NB4 (cell line): ENCODE measurements at places on chromosomes 3 and 15.

GRCh38 chr3:182487143-182487542 is 306.2 kb upstream of the ATP11B start:
- no peak for DNase-seq

DNA sequence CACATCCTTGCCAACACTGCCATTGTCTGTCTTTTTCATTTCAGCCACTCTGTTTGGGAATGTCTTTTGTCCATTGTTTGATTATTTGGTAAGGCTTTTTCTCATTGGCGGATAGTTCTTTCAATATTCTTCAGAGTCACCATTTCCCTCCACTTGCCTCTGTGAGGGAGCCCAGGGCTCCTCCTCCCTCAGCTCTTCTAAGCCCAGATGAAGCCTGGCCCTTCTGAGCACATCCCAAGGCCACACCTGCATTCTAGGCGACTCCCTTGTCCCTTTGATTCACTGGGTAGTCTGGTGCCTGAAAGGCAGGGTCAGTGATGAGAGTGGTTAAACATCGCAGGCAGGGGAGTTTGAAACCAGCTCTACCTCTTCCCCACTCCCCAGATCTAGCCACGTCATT is 12.4 kb upstream of the LTF start:
- no peak for DNase-seq

GRCh38 chr3:66073464-66074141 is 34.9 kb upstream of the MAGI1 start:
- peak; percentile 37 for DNase-seq

- no peak for DNase-seq
Measured at GRCh38 chr15:73941871-73942635, 15.8 kb downstream of the LOXL1 start.

- DNase-seq: no peak
Measured at GRCh38 chr15:40870716-40871115, 3.3 kb downstream of the RHOV start.

DNA sequence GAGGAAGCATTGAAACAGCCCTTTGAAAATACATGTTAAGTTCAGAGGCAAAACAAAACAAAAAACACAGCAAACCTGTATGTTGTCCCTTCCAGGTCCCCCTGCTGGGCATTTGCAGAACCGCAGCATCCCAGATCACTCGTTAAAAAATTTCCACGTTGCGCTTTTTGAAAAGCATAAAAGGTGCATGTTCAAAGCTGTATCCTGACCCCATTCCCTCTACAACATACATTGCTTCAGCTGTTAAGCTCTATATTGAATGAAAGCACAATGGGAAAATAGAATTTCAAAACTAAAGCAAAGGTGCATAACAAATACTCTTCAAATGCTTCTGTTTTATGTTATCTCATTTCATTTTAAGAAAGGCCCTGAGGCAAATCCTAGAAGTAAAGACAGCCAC is 328.3 kb downstream of the THSD4 start:
- DNase-seq: peak; percentile 39

DNA sequence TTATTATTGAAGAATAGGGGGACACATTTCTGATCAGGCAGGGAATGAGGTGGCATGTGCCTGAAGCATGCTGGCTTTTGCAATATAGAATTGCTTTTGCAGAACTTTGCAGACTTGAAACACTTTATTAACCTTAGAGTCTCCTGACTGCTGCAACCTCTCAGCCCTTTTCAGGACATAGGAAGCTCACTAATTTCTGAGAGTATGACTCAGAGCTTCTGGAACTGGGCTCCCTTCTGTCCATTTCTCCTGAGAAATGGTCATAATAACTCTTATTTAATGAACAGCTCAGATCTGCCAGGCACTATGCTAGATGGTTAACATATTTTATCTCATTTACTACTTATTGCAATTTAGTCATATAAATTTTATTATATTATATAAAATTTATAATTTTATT is 38.6 kb upstream of the DGKG start:
- no peak for DNase-seq

DNA sequence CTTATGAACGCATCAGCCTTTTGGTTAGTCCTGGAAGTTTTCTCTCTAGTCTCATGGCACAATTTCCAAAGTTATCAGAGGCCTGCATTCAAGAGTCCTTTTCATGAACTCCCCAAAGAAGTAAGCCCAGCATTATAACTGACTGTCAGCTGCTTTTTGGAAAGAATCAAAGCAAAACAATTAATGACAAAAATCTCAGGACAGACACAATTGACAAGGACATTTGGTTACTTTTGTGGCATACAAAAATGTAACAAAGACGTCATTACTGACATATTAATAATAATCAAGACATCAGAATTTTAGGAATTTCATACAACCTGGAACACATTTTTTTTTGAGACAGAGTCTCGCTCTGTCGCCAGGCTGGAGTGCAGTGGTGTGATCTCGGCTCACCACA is 21.2 kb downstream of the KATNBL1 start:
- DNase-seq: no peak

- no peak for DNase-seq
Measured at GRCh38 chr3:64685331-64685799, 2.4 kb downstream of the ADAMTS9 start.

- no peak for DNase-seq
Measured at GRCh38 chr15:95911570-95912279, 418.8 kb upstream of the NR2F2 start.

DNA sequence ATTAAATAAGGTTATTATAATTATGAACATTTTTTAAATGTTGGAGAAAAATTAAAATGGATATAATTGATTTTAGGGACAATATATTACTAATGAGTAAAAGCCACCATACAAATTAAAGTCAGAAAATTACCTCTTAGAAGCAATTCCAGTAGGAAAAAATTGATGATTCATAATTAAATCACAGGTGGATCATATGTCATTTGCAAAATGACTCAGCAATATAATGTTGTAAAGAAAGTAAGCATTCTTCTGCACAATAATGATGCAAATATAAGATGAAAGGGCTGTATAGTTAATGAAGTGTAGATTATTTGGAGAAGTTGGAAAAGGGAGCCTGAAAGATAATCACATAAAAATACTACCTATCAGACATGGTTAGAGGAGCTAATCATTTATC is 25.8 kb downstream of the ZPLD1 start:
- no peak for DNase-seq

DNA sequence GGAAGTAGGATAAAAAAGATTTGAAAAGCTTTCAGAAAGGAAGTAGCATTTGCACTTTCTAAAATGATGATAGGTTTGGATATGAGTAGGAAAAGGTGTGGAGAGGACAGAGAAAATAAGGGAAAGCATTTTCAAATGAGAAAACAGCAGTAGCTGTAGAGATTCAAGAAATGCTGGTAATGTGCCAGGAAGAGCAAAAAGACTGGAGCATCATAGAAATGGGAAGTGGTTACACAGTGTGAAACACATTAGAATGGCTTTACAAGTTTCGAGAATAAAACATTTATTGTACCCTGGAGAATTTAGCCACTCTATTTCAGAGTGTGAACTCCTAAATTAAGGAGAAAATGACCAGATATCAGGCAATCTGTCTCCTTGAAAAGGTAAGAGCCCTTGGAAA is 108.3 kb upstream of the CHL1 start:
- no peak for DNase-seq

GRCh38 chr3:32467333-32468070 is 35.1 kb downstream of the CMTM6 start:
- peak; percentile 73 for DNase-seq

GRCh38 chr3:42032693-42033349 is 58.3 kb upstream of the TRAK1 start:
- peak; percentile 86 for DNase-seq

- DNase-seq: no peak
Measured at GRCh38 chr3:127746400-127747057, 73.8 kb downstream of the ABTB1 start.

DNA sequence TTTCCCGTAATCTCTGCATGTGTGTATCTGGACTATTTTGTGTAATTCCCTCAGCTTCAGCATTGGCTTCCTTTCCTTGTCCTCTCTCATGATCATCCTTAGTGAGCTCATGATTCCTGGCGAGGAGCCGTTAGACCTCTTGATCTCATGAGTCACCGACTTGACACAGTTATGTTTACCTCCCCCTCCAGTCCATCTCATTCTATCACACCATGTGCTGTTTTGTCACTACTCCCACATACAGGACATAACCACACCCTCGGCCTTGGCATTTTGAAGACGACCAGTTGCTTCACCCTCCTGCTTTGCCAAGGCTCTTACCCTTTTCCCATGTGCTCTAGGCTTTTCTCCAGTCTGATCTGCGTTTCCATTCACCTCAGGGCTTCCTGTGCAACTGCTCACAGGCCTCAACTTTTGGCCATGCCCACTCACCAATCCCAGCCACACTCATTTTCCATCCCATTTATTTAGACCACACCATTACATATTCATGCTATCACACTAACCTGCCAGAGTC is 41.5 kb downstream of the CP start:
- peak; percentile 96 for DNase-seq
